CD4-positive, alpha-beta memory T cell (primary cell): ENCODE measurements at places on chromosomes 2 and 18. TPM values are rescaled to one million over a fixed set of nuclear protein-coding genes. Genes with fewer than 3 reads are reported as not detected.

GRCh38 chr2:126275098-126275497 is 380.9 kb upstream of the GYPC start:
- DNase-seq, result no peak

- DNase-seq, result no peak
These were observed 44.3 kb upstream of the TMEM87B start for GRCh38 chr2:112010751-112011150.

DNA sequence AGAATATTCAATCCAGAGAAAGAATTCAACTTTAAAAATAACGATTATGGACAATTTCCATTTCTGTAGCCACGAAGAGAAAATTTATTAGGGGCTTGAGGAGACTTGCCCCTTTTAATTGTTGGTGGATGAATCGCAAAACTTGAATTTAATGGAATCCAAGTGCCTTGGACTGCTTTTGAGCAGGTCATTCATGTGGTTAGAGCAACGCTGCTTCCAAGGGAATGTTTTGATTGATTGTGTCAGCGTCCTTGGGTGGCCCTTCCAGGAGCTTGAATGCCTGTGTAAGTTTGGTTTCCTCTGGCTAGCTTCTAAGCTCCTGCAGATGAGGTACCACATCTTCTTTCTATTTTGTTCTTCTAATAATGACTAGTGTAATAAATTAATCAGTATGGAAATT is 213.4 kb downstream of the LTBP1 start:
- no peak for DNase-seq

- peak; percentile 10 for DNase-seq
These were observed 886 bp downstream of the PRKCE start for GRCh38 chr2:45652090-45653031.

DNA sequence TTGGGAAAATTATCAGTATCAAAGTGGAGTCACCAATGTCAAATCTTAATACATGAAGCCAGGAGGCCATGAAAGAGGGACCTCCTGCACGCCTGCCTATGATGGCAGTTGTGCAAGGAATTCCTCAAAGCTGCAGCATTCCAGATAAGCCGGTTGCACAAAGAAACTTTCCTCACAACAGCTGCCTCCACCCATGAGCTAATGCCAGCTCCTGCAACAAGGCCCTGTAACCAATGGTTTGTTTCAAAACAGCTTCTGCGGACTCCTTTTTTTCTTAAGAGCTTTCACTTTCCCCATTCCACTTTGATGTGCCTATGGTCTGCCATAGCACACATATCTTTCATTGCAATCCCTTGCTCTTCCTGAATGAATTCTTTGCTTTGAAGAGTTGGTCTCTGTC is 22.4 kb downstream of the TMEM200C start:
- DNase-seq, result no peak

GRCh38 chr18:50009773-50010335 is 185.1 kb downstream of the MYO5B start:
- peak; percentile 37 for DNase-seq

Gene IL1RL2
- 0.23 TPM for total RNA-seq

DNA sequence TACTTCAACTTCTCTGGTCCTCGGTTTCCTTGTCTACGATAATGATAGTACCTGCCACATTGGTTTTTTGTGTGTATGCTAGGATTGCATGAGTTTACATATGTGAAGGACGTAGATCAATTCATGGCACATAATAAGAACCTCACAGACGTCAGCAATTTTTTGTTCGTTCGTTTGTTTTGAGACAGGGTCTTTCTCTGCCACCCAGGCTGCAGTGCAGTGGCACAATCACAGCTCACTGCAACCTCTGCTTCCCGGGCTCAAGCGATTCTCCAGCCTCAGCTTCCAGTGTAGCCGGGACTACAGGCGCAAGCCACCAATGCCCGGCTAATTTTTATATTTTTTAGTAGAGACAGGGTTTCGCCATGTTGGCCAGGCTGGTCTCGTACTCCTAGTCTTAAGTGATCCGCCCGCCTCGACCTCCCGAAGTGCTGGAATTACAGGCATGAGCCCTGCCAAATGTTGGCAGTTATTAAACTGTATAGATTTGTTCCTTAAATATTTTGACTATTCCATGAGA is 756 bp upstream of the SLC35F5 start:
- DNase-seq, result no peak

DNA sequence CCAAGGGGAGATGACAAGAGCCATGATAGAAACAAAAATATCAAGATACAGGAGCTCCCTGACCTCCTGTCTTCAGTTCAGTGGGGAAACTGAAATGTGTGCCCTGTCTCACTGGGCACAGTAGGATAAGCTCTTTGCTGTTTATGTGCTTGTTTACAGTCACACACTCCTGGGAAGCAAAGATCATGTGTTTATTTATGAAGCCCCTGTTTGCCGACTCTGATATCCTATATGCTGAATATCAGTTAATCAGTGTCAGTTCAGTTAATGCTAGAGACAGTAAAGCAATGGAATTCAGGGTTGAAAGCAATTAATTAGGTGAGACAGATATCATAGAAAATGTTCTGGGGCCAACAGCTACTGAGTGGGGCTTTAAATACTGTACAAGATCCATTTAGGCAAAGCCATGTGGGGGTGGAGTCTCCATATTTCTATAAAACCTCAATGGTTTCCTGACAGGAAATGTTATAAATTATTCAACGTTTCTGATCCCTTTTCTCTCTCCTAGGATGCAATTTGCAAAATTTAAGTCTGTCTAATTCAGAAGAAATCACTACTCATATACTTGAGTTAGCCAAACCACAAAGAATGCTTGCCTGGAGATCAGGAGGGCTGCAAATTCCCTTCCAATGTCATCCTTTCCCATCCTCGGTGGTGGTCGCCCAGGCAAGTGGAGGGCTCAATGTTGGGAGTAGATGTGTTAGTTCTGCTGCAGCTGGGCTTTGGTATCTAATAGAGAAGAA is 551.3 kb downstream of the CMPK2 start:
- no peak for DNase-seq

Gene LRRC30
- not detected for total RNA-seq

GRCh38 chr2:168216351-168217005 is 30.9 kb downstream of the STK39 start:
- DNase-seq, result no peak

DNA sequence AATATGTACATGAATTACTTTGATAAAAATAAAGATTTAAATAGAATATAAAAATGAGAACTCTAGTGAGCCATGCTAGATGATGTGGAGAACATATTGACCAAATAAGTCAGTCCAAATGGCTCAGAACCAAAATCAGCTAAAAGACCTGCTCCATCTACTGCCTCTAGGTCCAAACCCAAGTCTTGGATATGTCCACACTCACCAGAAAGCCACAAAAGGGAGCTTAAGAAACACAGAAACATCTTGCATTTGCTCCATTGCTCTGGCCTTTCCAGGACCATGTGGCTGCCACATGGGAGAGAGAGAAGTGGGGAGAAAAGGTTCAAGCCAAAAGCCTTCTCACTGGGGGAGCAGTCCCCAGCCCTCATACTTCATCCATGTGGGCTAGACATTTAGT is 272.5 kb downstream of the DYSF start:
- no peak for DNase-seq

DNA sequence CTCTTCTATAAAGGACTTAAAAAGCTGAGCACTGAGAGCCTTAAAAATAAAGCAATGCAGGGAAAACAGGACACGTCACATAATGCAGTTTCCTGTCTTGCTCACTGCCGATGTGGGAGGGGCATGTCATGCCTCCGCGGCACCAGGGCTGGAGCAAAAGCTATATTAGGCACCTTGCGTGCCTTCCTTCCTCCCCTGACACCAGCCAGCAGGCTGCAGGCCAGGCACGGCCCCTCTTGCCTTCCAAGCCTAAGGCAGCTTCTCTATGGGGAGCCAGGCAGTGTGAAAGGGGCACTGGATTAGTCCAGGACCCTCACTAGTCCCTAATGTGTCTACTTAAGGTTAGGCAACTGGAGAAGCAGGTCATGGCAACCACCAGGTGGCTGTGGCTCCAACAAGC is 26.3 kb downstream of the MRPL35 start:
- peak; percentile 23 for DNase-seq

DNA sequence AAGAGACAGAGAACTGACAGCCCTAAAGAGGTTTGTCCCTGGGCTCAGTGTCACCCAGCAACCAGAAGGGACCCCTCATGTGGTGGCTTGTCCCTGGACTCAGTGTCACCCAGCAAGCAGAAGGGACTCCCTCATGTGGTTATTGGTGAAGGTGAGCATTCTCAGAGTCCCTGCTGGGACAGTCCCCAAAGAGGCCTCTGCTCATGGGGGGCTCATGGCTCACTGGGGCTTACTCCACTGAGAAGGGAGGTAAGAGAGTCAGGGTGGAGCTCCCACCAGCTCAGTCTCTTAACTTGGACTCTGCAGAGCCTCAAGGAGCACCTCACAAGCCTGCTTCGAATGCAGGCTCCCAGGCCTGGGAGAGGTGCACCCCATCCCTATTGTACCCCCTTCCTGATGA is 145.2 kb upstream of the COPS8 start:
- no peak for DNase-seq

DNA sequence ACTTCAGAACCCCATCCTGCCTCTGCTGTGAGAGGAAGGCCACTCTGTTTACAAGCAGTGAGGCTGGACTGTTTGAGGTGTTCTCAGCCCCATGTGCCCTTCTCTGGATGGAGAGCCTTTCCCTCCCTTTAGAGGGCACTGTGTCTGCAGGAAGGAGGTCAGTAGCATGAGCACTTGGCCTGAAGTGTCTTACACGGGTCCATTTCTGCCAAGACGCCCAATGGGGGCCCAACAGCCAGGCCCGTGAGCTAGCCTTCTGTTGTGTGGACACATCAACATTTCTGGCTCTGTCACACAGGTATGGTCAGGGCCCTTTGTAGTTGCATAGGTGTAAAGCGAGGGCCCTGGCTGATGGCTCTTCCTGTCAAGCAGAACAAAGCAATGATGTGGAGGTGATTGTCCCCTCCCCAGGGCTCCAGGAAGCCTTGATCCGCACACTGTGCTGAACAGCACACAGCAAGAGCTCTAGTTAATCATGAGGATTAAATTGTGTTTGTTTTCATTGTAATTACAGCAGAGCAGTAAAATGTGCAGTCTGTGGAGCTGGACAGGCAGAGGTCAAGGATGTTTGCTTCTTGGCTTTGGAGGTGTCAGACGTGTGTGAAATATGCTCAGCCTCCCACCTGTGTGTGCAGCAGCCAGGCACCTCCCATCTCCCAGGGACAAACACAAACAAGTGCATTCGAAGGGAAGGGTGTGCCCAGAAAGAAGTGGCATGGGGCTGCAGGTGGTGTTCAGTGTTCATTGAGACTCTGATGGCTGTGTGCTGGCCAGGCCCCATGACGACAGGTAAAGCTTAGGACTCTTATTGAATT is 132.1 kb downstream of the SH3RF3 start:
- no peak for DNase-seq

Gene TFPI
- not detected for total RNA-seq

- DNase-seq, result no peak
These were observed 121.6 kb downstream of the MTCL1 start for GRCh38 chr18:8826971-8827370.

DNA sequence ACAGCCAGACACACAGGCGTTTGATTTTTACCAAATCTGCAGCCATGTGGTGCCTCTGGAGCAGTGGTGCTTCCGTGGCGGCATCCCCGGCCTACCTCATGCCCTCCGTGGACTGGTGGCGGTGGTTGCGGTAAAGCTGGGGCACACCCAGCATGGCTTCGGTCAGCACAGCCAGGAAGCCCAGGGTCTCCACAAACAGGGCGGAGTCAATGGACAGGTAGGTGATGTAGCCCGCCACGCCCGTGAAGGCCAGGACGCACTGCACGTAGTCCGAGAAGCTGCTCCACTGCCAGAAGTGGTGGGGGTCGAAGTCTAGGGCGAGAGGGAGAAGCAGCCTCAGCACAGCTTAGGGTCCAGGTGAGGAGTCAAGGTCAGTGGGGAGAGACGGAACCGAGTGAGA is 32.4 kb downstream of the SLC66A2 start:
- no peak for DNase-seq

GRCh38 chr2:24385366-24385765 is 25.0 kb upstream of the ITSN2 start:
- DNase-seq, result no peak

DNA sequence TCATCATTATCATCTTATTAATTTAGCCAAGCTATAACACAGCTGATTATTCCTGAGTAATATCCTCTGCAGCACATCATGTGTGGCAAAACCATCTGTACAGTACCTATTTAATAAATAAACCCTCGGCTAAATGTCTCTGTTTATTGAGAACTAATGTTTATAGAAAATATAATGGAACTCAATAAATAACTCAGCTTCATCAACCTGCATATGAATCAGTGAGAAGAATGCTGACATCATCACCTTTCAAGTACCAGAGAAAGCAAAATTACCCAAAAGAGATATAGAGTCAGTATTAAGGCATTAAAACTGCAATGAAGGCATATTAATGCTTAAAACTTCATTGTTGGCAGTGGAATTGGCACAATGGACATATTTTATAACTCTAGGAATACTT is 558.3 kb downstream of the PLCL1 start:
- no peak for DNase-seq

Gene MAL
- total RNA-seq, result 113 TPM

- DNase-seq, result no peak
These were observed 544.9 kb upstream of the SETBP1 start for GRCh38 chr18:44135741-44136140.

Gene ALPI
- total RNA-seq, result not detected

- DNase-seq, result no peak
These were observed 10.5 kb upstream of the TOGARAM2 start for GRCh38 chr2:28970464-28971160.

DNA sequence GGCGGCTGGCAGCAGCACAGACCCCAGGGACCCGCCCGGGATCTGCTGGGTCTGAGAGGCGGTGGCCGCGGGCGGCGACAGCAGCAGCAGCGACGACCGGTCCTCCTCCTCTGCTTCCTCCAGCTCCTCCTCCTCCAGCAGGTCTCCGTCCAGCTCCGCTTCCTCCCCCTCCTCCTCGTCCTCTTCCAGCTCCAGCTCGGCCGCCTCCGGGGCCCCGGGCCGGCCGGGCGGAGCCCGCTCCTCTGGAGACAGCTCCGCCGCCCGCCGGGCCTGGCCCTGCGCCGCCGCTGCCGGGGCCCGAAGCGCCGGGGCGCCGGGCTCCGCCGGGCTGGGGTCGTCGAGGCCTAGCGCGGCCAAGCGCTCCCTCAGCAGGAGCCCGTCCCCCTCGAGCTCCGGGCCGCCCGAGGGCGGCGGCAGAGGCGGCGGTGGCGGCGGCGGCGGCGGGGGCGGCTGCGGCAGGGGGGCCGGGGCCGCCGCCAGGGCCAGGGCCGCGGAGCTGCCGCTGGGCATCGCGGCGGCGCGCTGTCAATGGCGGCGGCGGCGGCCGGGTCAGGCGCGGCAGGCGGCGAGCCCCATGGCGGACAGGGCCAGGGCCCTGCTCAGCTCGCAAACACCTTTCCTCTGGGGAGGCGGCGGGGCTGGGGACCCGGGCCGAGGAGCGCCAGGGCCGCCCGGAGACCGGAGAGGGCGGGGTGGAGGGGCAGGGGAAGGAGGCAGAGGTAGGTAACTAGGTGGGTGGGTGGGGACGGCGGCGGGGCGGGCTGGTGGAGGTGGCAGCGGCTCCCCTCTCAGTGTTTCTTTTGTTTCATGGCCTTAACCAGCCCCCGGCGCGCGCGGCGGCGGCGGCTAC is 445 bp downstream of the MEX3C start:
- peak; percentile 37 for DNase-seq

GRCh38 chr2:236536727-236537398 is 32.8 kb upstream of the ACKR3 start:
- peak; percentile 56 for DNase-seq
